Frontal cortex (tissue), 4 donors: ENCODE measurements at places on chromosomes 12 and 14.

DNA sequence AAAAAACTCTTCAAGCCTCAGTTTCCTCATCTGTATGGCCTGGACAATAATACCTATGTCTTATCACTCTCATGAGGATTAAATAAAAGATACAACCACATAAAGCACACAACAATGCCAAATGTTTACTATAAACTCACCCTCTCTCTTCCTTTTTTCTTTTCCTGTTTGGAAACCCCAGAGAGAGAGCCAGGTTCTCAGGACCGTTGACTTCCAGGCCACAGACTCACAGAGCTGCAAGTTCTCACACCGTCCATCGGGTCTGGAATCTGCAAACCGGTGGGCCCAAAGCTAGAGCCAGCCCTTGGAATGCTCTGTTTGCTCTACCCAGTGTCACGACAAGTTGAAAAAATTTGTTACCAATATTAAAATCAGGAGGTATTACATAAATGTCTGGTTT lies 4.6 kb upstream of the CD4 start:
- no peak for DNase-seq

GRCh38 chr14:72879431-72879830 lies 14.5 kb downstream of the DPF3 start:
- DNase-seq: no peak

DNA sequence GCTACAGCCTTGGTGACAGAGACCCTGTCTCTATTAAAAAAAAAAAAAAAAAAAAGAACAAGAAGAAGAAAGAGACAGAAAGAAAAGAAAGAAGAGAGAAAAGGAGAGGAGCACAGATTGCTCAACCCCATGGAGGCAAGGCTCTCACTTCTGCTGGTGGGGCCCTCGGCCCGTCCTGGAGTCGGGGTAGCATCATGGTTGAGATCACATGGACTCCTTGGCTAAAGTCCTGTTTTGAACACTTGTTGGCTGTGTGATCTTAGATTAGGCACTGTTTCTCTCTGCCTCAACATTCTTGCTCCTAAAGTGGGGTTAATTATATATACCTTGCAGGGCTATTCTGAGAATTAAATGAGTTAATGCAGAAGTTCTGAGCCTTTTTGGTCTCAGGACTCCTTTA lies 207.7 kb downstream of the CACNA1C start:
- no peak for DNase-seq

DNA sequence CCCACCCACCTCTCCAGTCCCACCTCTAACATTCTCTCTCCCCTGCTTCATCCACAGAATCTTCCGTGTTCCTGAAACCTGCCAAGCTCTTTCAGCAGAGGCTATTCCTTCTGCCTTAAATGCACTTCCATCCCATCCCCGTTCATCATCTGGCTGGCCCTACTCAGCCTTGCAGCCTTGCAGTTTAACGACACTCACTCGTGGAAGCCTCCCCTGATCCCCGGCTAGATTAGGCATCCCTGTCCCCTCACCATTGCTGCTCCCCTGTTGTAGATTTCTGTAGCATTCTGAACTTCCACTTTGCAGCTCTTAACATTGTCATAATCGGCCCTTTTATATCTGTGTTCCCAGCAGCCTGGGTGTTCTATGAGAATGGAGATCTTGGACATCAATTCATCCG lies 280.5 kb upstream of the NOS1 start:
- no peak for DNase-seq

DNA sequence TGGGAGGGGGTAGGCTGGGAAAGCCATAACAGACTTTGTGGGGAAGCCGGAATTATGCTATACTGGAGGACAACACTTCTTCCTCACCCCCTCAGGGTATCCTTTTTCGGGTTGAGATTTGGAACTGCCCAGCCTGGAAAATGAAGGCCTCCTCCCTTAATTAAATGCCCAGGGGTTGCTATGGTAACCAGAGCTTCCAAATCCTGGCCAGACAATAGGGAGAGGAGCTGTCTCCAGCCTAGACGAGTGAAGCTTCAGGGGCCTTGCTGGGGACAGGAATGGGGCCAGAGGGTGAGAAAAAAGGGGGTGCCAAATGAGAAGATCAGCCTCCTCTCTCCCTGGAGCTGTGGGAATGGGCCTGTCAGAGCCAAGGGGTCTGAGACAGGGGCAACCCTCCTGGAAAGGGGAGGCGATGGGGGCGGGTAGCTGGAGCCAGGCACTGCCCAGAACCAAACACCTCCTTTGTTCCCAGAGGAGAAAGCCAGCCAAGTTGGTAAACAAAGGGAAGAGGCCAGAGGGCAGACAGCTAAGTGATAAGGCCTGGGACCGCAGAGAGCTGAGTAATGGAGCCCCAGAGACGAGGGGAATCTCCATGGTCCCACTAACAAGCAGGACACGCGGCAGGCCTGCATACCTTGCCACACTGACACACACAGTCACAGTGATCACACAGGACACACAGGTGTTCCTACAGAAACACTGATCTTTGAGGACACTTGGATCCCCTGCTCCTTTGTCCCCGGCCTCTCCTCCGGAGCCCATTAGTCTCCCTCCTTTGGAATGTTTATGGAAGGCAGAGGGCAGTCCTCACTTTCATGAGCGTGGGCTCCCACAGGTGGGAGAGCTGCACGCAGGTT lies 17.9 kb upstream of the RND1 start:
- no peak for DNase-seq

GRCh38 chr12:101857043-101857558 lies 20.3 kb upstream of the DRAM1 start:
- no peak for DNase-seq

DNA sequence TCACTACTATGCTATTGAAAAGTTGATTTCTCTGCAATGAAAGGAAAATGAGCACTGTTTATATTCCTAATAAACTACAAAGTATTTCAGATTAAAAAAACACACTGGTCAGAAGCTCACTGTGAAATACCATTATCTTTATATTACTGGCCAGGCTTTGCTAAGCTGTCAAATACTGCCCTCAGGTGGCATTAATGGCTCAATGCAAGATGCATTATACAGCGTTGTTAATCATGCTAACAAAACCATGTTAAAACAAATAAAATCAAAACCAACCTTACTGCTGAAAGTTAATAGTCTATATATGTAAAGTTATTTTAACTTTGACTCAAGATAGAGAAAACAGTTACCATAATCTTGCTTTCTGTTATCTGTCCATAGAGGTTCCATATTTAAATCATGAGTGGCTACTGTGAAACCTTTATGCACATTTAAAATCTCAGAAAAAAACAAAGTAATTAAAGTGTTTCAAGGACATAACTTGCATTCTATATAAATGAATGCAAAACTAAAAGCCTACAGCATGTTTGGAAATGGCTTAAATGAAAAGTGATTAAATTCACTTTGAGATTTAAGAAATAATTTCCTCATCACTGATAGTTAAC lies 121.7 kb downstream of the RALGAPA1 start:
- no peak for DNase-seq

DNA sequence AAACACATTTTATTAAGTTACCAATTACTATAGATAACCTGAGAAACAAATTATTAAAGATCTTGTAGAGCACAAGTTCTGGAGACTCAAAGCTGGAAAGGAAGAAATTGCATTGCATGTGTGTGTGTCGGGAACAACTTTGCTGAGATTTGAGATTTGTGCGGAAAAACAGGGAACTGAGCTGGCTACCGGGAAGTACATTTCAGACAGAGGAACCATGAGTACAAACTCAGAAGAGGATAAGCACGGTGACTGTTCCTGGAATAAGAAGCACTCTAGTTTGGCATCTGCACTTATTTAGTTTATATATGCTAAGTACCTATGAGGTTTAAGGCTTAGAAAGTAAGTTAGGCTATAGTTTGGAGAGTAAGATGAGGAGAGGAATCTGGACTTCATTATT lies 97.8 kb downstream of the DACT1 start:
- no peak for DNase-seq

- no peak for DNase-seq
Observed at GRCh38 chr12:13181375-13182070, 15.0 kb upstream of the EMP1 start.

- no peak for DNase-seq
Observed at GRCh38 chr14:99030454-99030853, 241.5 kb downstream of the BCL11B start.

DNA sequence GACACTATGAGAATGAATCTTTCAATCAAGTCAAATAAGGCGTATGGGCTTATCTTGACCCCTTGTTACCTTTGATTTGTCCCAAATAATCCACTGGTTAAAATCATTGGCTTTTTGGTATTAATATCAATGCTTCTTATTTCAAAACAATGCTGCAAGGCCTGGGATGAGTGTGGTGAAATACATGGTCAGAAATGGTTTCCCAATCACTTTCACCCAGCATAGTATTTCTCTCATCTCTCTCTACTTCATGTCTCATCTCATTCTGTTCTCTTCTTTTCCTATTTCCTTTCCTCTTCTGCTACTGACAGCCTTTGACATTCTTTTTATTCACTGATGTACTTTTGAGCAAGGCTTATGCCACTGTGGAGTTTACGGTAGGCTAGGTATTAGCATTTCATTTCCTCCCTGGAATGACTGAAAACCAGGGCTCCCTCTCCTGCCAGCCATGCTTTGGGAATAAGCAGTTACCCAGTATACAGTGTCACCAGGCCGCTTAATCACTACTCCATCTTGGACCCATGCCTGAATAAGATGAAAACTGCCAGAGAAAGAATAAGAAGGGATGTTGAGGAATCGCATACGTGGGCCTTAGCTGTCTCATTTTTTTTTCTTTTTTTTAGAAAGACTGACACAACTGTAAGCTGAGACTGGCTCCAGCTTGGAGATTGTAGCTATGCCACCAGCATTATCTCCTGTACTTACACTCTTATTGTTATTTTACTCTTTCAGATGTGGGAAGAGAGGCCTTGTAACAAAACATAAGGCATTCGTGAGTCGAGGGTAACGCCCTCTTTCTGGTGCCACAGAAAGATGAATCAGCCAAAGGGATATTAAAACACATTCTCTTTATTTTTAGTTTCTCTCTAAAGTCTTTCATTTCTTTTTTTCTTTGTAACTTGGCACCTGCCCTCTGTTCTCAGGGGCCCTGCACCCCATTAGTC lies 53.5 kb downstream of the IGF1 start:
- DNase-seq: no peak

- no peak for DNase-seq
Observed at GRCh38 chr12:93316623-93316971, 61.1 kb upstream of the NUDT4 start.

- no peak for DNase-seq
Observed at GRCh38 chr12:48038085-48038484, 33.8 kb upstream of the COL2A1 start.

DNA sequence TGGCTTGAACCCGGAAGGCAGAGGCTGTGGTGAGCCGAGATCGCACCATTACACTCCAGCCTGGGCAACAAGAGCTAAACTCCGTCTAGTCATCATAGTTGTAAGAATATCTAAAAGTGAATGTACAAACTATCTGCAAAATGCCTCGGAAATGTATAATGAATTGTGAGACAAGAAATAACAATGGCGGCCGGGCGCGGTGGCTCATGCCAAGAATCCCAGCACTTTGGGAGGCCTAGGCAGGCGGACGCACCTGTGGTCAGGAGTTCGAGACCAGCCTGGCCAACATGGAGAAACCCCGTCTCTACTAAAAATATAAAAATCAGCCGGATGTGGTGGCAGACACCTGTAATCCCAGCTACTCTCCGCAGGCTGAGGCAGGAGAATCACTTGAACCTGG lies 9.7 kb downstream of the PPP2R5E start:
- no peak for DNase-seq

DNA sequence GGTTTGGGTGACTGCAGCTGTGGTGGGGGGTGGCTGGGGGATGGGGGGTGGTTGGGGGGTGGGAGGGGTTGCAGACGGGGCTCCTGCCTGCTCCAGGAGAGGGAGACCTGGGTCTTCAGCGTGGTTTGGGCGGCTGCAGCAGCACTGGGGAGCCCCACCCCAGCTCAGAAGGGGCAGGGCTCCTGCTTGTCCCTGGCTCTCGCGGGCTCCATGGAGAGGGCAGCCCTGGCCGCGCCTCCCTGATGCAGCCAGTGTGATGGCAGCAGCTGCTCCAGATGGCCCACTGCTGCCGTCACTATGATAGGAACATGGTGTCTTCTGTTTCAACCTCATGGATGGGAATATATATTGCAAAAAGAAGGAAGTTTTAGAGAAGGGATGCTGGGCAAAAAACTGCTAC lies 22.9 kb downstream of the TRHDE start:
- no peak for DNase-seq

GRCh38 chr12:58922849-58923248 lies 2.5 kb upstream of the LRIG3 start:
- DNase-seq: no peak

GRCh38 chr12:65152596-65152995 lies 16.8 kb upstream of the LEMD3 start:
- DNase-seq: no peak

DNA sequence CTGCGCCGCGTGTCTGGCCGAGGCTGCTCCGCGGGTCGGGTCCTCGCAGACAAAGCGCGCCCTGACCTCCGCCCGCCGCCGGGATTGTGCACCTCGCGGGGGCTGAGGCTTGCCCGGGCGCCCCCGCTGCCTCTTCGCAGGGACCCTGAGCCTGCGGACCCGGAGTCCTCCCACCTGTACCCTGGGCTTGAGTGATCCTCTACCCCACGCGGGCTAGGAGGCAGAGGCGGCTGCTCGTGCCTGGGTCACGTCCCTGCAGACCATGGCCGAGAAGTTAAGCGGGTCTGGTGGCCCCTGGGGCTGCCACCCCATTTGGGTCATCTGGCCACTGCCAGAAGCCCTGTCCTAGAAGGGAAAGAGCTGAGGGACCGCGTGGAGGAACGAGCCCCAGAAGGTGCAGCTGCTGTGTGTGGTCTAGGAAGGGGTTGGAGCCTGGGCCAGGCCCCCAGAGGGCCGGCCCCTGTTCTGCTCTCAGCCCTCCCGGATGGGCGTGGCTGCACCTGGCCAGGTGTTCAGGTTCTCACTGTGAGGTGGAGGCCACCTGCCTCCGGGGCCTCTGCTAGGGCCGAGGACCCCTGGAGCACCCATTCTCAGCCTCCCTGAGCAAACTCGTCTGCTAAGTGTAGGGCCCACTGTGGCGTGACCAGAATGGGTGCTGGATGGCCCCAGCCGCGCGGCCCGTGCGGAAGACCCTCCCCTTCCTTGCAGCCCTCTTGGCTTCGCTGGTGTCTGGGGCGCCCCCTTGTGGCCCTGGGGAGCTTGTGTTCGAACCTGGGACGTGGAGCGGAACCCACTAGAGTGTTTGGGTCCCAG lies 49.6 kb downstream of the LRCOL1 start:
- DNase-seq: peak; percentile 69

DNA sequence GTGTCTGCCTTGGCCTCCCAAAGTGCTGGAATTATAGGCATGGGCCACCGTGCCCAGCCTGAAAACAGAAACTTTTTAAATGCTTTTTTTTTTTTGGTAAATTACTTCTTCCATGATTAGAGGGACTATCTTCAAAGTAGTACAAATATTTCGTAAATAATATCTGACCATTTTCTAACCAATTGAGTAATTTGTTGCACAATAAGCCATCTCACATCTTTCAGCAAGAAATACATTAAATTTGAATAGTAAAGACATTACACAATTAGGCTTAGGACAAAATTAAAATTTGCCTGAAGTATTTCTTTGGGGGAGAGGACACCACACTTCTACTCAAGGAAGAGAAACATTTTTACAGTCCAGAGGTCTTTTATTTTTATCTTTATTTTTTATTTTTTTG lies 84.7 kb upstream of the STRN3 start:
- DNase-seq: no peak

- peak; percentile 3 for DNase-seq
Observed at GRCh38 chr14:63388766-63389431, 70.2 kb upstream of the GPHB5 start.
